ENCODE measurements at places on chromosomes 5 and 9.

GRCh38 chr9:89179895-89180734 is 1.5 kb upstream of the SHC3 start:
- no peak for DNase-seq

- no peak for DNase-seq
These were observed 100.9 kb downstream of the EBF1 start for GRCh38 chr5:158998793-158999325.

DNA sequence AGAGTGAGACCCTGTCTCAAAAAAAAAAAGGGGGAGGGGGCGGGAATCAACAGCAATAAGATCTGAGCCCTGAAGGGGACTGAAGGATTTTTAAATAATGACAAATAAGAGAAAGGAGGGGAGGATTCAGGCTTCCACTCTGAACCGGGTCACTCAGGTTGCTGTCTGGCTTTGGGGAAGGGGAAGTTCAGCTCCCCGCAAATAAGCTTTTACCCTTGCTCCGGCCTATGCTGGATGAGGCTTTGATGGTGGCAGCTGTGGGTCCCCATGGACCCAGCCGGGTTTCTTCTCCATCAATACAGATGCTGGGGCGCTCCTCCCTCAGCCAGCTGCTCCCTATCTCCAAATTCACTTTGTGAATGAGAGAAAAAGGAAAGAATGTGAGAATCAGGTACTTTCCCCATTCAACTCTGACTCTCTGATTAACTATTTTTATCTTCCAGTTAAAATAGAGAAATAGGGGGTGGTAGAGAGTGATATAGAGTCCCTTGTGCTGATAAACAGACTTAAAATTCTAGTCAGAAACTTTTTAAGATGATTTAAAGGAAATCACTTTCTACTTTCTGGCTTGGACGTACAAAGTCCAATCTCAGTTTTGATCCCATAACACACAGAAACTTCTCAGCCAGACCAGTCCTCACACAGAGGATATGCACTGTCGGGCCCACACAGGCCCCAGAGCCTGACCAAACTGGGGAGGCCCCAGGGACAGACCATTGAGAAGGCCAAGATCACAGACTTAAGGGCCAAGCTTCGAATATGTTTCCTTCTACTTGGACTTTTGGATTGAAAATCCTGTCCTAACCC is 39.6 kb downstream of the C5orf15 start:
- DNase-seq = no peak

DNA sequence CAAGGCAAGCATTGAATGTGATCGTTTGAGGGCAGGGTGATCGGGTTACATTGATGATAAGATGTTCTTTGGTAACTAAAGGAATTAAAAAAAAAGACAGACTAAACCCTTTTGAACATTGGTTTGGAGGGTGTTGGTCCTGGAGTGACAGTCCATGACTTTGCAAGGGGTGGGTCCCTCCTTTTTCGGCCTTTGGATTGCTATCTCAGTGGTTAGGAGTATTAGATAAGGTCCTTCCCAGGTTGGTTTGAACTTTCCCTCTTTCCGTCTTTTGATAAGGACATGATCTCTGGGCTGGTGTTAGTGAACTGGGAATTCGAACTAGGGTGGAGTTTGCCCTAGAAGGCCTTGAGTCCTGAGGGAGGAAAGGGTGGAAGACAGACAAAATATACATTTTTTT is 5.4 kb upstream of the ABO start:
- DNase-seq = no peak

GRCh38 chr5:103019804-103020203 is 100.1 kb downstream of the GIN1 start:
- DNase-seq = no peak

DNA sequence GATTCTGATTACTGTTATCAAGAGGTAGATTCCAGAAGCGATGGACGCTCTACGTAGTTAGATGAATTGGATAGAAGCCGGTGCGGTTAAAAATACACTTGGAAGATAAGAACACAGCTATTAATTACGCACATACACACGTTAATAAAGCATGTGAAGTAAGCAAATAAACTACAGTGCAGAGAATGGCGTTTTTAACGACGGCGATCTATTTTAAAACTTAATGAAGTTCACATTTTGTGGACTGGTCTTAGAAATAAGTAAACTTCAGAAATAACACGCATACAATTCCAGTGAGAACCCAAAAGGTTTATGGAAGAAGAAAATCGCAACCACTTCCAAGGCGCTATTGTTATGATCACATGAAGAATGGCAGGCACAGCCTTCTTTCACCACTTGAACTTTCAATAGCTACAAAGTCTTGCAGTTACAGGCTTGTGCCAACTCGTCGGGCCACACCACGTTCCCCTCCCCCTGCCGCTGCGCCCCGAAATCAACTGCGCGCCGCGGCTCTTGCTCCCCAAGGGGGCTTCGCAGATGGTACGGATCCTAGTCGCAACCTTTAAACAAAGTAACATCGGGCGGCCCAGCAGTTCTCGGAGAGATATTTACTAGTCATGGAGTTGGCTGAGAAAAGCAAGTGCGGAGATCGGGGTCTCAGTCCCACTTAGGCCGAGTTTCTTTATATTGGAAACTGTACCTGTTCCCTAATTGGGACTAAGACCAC is 866 bp upstream of the SEMA6A start:
- no peak for DNase-seq
